ENCODE measurements at places on chromosomes 16 and 17.

- no peak for DNase-seq
Measured at GRCh38 chr16:82019535-82019934, 8.3 kb upstream of the SDR42E1 start.

DNA sequence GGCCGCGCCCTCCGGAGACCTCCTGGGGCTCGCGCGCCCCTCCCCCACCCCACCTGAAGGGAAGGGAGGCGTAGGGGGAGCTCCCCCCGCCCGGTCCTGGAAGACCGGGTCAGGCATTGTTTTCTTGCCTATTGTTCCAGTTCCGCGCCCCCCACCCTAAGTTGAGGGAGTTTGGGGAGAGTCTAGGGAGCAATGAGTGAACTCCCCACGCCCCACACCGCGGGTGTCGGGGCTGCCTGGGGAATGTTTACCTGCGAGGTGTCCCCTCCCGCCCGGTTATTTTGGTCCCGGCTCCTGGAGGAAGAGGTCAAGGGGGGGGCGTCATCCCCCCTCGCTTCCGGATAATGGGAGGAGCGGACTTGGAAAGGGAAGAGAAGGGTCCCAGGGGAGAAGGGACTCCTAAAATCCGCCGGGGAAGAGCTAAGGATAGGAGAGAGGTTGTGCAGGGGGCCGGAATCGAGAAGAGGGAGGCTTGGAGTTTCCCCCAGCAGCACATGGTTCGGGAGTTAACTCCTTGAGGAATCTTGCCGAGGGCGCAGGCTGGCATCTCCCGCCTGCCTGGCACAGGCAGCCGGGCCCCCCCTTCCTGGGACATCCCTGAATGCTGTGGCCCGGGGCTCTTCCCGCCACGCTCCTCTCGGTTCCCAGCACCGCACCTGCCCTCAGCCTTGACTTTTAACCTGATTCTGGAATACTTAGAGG is 881 bp downstream of the MLLT6 start:
- DNase-seq = no peak

DNA sequence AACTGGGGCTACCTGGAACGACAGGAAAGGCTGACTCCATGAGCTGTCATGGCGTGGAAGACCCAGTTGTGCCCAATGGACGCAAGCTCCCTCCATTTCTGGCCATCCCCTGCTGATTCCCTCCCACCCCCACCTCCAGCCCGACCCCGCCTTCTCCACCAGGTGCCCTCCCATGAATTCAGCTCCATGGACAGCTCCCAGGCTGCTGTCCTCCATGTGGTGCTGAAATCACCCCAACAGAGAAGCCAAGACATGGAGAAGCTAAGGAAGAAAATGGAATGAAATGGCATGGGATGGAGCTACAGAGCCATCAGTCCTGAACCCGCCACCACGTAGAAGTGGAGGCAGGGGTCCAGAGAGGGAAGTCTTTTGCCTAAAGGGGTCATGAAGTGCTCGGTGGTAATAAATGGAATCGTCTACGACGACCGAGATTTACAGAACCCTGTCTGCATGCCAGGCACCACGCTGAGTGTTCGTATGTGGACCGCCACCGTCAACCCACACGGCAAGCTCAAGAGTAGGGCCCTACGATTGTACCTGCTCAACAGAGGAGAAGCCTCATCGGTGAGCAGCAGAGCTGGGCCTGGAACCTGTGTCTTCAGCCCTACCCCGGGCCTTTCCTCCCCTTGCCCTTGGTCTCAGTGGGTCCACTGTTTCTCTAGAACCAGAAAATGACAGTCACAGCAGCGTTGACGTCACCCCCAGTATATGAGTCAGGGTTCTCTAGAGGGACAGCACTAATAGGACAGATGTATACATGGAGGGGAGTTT is 9.3 kb upstream of the ZC3H18 start:
- DNase-seq = peak; percentile 59

DNA sequence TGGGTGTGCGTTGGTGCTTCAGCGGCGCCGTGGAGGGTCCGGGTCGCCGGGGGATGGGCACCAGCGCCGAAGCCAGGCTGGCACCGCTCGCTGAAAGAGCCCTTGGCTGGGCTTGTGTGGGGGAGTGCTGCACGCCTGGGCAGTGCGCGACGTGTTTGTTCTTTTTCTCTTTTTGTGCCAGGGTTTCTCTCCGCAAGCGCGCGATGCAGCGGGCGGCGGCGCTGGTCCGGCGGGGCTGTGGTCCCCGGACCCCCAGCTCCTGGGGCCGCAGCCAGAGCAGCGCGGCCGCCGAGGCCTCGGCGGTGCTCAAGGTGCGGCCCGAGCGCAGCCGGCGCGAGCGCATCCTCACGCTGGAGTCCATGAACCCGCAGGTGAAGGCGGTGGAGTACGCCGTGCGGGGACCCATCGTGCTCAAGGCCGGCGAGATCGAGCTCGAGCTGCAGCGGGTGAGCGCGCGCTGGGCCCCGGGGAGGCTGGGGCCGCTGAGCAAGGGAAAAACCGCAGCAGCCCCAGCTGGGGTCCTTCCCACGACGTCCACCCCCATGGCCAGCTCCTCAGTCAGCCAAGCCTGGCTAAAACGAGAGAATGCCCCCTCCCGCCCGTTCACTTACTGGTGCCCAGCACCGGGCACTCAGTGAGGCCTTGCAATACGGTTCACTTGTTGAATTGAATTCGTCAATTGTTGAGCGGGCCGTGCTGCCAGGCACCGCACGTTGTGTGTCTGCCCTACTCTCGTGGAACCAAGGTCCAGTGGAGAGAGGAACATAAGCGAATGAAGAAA is 541 bp downstream of the GPT2 start:
- DNase-seq = no peak

DNA sequence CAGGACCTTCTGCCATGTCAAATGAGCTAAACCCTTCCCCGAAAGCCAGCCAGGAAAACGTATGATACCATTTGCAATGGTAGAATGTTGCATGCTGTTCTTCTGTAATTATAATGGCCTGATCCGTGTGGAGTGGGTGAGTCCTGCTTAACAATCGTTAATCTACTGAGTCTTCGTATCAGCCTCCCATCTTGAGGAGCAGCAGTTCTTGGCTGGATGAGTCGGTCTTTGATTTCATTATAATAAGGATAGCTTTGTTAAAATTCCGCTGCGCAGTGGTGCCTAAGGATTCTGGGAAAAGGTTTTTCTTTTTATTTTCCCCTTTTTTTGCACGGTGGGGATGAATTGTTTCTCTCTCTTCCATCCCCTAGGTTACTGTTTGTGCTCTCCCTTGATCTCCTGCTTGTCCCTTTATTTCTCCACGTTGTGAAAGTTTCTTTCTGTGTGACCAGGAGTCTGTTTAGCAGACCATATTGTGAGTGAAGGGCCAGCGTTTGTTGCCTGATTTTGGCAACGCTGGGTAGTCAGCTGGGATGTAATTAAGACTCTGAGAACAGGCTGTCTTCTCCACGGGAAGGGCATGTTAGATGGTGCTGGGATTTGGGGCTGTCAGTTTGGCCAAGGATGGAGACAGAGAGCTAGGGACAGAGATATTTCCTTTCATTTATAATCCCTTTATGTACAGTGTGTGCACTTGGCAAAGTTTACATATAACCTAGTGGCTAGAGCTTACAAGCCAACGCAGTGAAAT is 263.0 kb downstream of the FTO start:
- DNase-seq = no peak

DNA sequence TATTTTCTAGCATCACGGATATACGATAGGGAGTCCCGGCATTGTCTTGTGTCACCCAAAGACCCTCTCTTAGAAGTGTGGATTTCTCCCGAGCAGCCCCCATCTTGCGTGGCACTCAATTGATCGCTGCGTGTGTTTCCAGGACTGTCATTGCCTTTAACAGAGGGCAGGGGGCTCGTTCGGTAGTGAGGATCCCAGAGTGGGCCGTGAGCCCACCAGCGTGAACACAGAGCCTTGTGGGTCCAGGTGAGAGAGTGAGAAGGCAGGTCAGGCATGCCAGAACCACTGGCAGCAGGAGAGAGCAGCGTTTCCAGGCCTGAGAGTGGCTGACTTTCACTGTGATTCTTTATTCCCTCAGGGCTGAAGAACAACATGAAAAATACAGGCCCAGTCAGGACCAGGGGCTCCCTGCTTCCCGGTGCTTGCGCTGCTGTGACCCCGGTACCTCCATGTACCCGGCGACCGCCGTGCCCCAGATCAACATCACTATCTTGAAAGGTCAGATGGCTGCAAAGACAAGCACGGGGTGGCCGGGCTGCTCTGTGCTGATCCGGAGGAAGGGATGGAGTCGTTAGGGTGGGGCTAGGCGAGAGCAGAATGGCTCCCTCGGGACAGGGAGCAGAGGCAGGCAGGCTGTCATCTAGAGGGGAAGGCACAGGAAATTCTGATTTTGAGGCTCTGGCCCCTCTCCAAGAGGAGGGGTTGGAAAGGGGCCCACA is 22.4 kb downstream of the C1QTNF1 start:
- DNase-seq = no peak

GRCh38 chr17:43338886-43339516 is 59.8 kb upstream of the ARL4D start:
- DNase-seq = no peak

DNA sequence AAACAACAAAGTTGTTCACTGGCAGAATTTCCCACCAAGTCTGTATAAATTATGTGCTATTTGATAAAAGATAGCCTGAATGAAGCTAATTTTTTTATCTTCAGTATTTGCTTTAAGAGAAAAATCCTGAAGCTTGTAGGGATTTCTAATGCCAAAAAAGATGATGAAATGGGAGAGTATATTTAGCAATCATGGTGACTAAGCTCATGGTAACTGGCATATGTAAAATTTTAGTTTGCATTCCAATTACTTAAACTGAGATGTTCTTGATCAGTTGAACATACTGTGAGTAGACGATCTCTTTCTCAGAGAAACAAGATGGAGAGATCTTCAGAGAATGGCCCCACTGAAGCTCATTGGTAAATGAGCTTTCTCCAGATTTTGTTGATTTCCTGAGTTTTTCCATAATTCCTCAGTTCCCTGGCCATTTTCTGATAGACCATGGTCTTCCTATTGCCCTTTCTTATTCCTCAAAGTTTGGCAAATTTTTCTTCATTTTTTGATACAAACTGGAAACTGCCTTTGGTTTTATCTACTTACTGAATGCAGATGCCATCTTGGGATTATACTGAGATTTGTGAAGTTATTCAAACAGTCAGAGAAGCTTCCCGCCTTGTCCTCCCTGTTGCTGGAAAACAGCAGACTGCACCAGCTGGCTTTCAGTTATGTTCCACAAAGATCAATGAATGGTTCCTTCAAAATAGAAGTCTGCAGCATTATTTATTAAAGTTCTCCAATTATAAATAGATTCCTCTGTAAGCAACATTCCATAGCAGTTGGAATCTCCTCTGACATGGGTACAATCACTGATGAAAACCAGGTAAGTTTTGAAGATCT is 68.3 kb upstream of the ALOX12 start:
- no peak for DNase-seq

DNA sequence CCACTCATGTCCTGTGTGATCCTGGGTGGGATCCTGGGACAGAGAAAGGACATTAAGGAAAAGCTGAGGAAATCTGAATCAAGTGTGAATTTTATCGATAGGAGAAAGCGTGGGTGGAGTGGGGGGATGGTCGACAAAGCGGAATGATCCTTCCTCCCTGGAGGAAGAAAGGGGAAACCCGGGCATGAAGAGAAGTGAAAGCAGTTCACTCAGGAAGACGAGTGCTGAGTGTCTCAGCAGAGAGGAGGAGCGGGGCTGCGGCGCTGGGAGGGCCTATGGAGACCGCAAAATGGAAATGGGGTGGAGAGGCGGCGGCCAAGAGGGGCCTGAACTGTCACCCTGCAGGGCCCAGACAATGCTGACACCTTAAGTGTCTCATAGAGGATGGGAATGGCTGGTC is 8.7 kb downstream of the ZDHHC7 start:
- DNase-seq = no peak

DNA sequence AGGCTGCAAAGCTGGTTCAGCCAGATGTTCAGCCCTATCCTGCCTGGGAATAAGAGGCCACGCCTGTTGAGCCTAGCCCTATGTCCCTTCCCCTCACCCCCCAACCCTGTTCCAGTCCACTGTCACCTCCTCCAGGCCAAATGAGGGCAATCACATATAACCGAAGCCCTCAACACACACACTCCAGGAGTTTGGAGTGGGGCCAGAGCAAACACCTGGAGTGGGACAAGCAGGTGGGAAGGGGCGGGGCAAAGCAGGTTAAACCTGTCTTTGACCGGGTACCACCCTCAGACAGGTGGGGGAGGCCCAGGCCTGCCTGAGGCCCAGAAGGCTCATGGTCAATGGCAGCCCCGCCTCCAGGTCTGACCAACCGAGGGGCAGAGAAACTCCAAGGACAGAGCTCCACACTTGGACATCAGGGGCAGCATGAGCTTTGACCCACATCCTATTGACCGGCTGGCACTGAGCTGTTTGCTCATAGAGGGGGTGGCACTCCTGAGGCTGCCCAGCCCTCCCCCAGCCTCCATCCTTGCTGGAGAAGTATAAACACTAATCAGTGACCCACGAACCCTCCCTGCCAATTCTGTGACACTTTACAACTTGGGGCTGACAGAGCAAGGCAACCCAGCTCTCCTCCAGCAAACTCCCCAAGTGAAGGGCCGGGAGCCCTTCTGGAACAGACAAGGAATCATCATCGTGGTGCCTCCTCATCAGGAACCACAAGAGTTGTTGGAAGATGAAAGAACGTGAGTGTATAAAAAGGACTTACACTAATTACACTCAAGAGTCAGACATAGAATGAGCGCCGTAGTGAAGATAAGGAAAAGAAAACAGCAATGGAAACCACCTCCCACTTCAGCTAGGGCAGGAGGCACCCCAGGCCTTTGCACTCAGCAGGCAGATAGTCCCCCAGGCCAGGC is 1.5 kb downstream of the ESRP2 start:
- peak; percentile 62 for DNase-seq

GRCh38 chr17:50917418-50917743 is 51.2 kb upstream of the TOB1 start:
- DNase-seq = no peak

DNA sequence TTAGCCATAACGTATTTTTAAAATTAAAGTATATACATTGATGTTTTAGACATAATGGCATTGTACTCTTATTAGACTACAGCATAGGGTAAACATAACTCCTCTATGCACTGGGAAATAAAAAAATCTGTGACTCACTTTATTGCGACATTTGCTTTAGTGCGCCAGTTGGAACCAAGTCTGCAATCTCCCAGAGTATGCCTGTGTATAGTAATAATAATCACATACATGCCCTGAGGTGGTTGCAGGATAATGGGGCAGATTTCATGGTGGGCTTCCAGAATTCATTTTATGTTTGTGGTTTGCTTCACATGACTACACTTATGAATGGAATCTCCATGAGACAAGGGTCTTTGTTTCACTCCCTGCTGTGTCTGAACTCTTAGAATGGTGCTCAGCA is 66.9 kb upstream of the N4BP1 start:
- no peak for DNase-seq

GRCh38 chr17:65359016-65359415 is 202.4 kb downstream of the AXIN2 start:
- DNase-seq = no peak

Data from left kidney (tissue), 8 donors.